SW 1271 (cell line): ENCODE measurements at places on chromosomes 4 and X.

DNA sequence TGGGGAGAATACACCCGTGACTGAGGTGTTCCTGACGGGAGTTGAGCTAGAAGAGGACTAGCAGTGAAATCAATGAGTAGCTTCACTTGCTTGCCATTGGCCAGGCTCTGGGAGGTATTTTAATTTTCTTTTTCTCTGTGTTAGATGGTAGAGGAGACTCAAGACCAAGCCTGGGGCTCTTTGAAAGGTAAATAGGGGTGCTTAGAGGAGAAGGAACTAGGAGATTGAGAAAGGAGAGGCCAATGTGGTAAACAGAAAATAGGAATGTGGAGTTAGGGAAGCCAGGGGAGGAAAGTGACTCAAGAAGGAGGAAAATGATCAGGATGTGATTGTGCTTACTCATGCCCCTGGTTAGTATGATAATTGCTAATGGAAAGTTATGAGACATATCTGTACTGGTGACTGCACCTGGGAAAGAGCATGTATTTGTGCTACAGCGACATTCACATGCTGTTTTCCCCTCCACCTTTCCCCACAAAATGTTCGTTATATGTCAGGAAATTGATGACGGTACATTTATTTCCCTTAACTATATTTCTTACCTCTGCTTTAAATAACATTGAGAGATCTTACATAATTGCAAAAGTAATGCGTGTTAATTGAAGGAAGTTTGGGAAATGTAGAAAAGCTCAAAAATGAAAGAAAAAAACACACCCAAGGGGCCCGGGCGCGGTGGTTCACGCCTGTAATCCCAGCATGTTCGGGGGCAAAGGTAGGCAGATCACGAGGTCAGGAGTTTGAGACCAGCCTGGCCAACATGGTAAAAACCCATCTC is 16.9 kb upstream of the LRBA start:
- peak; percentile 1 for DNase-seq

DNA sequence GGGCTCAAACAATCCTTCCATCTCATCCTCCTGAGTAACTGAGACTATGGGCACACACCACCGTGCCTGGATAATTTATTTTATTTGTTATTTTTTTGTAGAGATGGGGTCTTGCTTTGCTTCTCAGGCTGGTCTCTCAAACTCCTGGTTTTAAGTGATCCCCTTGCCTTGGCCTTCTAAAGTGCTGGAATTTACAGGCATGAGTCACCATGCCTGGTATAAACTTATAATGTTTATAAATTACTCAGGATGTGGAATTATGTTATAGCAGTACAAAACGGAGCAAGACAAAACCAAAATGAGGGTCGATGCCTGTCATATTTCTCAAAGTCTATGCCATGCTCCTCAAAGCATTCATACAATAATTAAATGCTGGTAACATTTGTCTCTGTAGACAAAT is 29.8 kb upstream of the TEX13C start:
- no peak for DNase-seq

GRCh38 chr4:7424553-7425111 is 10.1 kb downstream of the PSAPL1 start:
- no peak for DNase-seq

- no peak for DNase-seq
These were observed 37.9 kb upstream of the OTUD4 start for GRCh38 chr4:145218251-145218650.

DNA sequence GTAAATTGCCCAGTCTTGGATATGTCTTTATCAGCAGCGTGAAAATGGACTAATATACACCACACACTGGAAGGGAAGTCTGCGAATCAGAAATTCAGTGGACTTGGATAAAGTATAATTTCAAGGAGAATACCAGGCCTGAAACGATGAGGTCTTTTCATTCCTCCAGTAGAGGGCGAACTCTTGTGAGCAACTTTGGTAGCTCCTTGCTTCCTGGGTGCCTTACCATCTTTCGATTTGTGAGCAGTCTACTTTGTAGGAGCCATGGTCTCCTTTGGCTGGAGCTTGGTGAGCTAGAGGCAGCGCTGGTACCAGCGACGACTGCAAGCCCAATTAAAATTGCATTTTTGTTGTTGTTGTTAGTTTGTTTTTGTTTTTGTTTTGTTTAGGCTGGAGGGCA is 791.9 kb downstream of the FAT4 start:
- no peak for DNase-seq

- no peak for DNase-seq
These were observed at the start of gene KDR for GRCh38 chr4:55125087-55125721. Gene KDR (minus strand): TSS chr4:55125595. CDS start chr4:55125293, 302 bp downstream.

DNA sequence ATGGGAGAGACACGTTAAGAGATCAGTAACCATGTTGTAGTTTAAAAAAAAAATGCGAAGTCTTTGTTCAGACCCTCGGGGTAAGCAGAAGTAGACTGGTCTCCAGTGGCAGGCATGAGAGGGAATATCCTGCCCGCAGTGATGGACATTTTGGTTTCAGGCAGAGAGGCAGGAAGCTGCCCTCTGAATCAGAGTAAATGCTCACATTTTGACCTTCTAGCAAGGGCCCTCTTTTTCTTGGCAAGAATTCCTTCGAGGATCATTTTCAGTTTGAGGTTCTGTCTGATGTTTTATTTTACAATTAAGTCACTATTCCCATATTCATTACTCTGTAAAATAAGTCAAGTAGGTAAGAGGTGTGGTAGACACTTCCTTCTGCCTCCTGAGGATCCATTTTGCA is 28.4 kb downstream of the SORBS2 start:
- DNase-seq, result no peak

GRCh38 chrX:14697451-14697850 is 168.1 kb downstream of the GLRA2 start:
- peak; percentile 7 for DNase-seq

- DNase-seq, result no peak
These were observed 8.3 kb downstream of the FGFR3 start for GRCh38 chr4:1801286-1801958.

DNA sequence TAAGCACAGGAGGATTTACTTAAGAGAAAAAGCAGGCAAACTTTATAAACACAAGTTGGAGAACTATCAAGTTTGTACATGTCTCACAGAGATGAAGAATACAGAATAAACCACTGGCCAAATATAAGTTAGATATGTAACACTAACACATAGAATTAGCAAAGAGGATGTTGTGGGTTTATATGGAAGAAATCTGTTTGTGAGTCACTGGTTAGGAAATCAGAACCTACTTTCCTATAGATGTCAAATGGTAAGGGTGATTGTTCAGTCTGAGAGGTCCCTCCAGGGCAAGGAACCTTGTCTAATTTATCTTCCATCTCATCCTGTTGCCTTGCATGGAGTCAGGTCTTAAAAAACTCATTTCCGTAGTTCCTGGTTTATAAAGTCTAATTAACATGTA is 14.8 kb upstream of the ART3 start:
- no peak for DNase-seq

DNA sequence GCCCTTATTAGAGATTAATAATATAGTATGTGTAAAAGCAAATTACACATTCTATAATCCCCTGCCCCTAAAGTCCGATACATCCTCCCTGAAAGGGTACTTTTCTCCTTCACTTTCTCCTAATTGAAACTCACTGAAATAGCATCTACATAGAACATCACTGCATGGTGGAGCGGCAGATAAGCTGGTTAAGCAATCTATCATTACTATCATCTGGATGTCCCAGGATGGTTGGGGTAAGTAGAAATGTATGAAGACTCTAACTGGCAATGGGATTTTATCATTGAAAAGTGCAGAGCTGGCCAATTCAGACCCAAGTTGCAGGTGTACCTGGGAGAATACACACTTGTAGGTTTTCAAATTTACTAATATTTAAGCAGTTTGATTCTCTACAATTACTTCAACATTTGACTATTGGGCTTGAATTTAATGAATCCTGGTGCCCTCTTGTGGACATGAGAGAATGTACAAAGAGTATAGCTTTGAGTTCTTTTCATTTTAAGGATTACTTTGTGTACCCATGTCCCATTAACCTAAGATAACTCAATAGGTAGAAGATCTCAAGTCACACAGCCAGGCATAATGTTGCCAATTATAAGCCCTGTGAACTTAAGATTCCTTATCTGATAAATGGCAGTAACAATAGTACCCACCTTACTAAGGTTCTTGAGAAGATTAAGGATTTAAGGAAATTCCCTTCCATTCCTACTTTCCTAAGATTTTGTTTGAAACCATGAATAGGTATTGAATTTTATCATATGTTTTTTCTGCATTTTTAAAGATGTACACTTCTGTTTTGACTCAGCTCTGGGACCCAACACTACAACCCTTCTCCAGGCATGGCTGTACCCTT is 69.8 kb downstream of the SHROOM3 start:
- DNase-seq, result peak; percentile 1
